ENCODE measurements at places on chromosomes 3 and 15.

GRCh38 chr3:52507359-52507758 is 12.2 kb downstream of the STAB1 start:
- DNase-seq: no peak

DNA sequence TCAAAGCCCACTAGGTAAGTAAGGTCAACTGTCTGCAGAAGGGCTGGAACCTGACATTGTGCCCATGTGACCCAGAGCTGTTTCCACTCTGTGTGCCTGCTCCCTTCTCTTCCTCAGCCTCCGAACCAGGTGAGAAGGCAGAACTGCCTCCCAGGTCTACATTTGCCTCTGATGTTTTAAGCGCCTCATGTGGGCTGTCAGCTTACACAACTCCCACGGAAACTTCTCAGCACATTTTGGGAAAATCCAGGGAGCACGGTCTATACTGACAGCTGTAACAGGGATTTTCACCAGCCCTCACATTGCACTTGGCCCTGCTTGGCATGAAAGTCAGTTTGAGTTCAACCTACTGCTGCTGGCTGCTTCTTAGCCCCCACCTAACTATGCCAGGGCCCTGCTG is 46.9 kb upstream of the SLC24A5 start:
- no peak for DNase-seq

- no peak for DNase-seq
Observed at GRCh38 chr3:153399636-153400035, 237.6 kb downstream of the RAP2B start.

DNA sequence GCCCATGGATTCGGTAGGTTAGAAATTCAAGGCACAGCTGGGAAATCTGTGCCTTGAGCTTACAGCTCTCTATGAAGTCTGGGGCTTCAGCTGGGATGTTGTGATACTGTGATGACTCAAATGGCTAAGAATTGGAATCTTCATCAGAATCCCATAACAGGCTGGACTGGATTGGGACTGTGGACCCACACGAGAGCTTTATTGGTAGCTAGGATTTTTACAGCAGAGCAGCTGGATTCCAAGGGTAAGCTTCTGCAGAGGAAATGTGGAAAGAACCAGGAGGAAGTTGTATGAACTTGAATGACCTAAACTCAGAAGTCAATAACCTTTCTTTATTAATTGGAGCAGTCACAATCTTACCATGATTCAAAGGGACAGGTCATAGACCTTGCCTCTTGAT is 1187.1 kb downstream of the ROBO1 start:
- no peak for DNase-seq

- DNase-seq: no peak
Observed at GRCh38 chr3:78035131-78035641, 995.3 kb downstream of the ROBO2 start.

GRCh38 chr3:9402410-9403228 is 5.2 kb downstream of the SETD5 start:
- DNase-seq: no peak

DNA sequence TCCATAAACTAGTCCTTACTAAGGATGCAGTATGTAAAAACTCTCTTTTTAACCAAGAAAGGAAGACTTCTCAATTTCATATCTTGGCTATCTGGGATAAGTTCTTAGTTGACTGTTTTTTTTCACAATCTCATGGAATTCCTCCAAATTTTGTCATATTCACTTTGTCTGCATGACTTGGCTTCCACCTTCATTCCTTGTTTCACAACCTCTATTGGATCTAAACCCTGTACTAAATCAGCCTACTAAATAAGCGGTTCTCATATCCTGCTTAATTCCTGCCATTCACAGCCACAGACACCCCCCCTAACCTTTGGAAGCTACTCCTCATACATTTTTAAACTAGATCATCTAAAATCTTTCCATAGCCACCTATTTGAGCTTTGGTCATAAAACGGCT is 370.6 kb upstream of the NAALADL2 start:
- DNase-seq: no peak

DNA sequence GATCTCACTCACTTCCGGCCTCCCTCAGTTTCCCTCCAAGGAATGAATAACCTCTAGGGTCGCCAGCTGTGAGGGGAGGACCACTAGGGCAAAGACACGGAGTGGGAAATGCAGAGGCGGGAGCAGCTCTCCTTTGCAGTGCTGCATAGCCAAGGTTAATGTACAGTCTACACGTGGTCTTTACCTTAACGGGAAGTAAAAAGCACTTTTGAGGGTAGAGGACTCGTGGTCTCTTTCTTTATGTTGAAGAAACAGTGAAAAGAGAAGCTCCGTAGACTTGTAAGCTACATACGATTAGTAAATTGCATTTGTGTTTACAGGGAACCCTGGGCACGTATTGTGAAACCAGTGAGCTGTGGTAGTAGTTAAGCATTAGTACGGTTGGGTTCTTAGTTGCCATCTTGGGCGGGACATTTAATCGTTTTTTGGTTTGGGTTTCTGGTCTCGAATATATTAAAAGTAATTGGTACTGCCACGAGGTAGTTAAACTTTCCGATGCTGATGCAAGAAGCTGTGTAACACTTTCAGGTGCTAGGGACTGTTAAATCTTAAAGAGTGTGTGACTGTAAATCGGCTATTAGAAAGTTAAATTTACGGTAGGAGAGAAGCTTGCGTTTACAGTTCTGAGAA is 828 bp downstream of the U2SURP start:
- no peak for DNase-seq

- no peak for DNase-seq
Observed at GRCh38 chr3:119700920-119701734, 1.7 kb upstream of the CFAP91 start.

Measured in cerebellar cortex (tissue), 1 donor.